Stimulated activated CD4-positive, alpha-beta T cell treated with anti-CD3 and anti-CD28 coated beads, Interleukin-15, amount 100 ng/mL, for 1 hour (primary cell): ENCODE measurements at places on chromosomes 2 and 18.

DNA sequence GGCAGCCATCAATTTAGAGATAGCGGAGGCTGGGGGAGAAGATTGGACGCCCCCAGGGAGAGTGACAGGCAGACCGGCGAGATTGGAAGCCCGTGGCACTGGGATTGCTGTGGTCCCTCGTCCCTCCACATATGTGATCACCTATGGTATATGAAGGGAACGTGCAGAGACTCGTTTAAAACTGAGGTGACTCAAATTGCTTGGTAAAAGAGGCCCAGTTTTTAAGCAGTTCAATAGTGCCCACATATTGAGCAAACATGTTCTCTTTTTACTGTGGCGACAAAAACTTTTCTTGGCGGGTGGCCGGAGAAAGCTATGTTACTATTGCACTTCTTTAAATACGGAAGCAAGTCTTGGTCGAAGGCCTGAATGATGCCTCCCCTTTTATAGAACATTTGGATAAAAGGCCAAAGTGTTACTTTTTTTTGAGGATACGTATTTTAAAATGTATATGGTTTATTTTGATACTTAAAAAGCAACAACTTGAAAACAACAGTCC lies 9.1 kb downstream of the B3GNT2 start:
- DNase-seq, result no peak

DNA sequence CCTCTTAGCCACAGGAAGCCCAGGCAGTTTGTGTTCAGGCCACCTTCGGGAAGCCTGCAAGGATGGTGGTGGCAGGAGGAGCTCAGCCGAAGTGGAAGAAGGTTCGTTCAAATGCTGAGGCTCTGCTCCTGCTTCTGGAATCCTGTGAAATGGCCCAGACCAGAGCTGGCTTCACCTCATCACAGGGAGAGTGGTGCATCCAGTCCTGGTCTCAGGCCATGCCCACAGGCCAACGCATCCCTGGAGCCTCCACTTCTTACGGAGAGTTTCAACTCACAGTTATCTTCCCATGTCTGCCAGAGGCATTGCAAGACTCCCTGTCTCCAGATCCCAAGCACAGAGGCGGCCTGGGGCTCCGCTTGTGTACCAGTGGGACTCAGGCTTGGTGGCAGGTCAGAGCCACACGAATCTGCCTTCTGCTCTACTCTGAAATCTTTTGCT lies 82.3 kb downstream of the NDUFA10 start:
- no peak for DNase-seq

- DNase-seq, result no peak
These were observed 7.0 kb upstream of the SP9 start for GRCh38 chr2:174327841-174328113.

DNA sequence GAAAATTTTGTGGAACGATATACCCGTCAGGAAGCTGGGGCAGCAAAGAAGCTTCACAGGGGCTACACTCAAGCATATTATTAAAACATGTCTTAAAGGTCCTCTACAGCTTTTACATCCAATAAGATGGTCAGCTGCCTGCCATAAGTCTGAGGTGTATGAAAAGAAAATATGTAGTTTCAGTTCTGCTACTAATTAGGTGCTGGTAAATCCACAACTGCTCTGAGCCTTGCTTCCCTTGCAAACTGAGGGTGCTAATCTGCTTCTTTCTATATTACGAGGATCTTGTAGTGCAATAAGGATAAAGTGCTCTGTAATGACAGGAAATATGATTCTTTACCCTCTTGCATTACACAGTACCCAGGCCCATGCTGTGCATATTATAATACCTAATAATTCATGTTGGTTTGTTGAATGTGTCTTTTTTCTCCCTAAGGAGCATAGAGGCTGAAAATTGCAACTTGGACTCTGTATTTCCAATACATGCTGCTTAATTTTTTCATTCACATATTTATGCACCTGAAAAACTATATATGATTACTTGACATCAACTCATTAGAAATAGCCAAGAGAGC lies 14.5 kb upstream of the SLC8A1 start:
- DNase-seq, result no peak

DNA sequence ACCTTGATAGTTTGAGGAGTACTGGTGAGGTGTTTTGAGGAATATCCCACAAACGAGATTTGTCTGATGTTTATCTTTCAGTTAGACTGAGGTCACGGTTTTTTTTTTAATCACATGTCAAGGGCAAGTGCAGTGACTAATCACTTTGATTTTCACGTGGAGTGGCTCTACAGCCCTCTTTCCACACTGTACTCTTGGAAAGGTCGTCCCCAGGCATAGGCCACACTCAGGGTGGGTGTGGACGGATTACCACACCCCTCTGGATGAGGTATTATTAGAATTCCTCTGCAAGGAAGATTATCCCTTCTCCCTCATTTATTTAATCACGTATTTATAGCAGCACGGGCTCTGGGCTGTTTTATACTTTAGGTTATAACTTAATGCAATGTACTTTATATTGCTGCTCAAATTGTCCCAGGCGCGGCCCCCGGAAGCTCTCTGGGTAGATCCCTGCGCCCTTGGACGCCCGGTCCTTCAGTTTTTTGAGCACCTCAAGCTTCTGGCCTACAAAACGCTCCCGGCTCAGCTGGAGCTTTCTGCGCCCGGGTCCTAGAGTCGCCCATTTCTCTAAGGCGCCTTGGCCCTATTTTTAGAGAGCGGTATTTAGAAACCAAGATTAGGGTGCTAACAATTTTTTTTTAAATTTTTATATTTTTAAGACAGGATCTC lies 515 bp upstream of the PLEKHB2 start:
- DNase-seq, result peak; percentile 10

DNA sequence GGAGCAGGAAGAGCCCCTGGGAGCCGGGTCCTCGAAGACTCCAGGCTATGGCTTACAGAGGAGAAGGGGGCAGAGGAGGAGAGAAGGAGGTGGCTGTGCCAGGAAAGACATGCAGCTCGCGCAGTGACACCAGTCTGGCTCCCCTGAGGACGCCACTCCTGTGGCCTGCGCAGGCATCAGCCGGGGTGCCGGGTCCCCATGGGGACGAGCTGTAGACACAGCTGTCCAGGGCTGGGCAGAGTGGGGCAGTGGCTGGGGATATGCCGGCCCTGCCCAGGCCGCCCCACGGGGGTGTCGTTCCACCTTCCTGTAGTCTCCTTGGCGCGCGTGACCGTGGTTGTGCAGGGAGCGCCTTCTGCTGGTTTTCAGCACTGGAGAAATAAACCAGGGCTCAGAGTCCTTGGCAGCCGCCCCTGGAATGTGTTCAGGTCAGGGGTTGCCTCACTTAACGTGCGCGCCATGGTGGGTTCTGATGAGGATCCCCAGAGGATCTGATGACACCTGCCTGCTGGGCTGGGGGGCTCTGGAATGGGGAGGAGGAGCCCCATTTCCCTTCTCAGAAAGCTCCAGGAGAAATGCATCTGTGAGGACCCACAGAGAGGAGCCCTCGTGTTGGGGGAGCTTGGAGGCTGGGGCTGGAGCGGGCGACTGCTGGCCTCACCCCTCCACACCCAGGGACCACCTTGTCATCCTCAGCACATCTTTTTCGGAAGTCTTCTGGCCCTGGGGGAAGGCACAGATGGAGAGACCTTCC lies 26.7 kb downstream of the RAMP1 start:
- DNase-seq, result no peak

DNA sequence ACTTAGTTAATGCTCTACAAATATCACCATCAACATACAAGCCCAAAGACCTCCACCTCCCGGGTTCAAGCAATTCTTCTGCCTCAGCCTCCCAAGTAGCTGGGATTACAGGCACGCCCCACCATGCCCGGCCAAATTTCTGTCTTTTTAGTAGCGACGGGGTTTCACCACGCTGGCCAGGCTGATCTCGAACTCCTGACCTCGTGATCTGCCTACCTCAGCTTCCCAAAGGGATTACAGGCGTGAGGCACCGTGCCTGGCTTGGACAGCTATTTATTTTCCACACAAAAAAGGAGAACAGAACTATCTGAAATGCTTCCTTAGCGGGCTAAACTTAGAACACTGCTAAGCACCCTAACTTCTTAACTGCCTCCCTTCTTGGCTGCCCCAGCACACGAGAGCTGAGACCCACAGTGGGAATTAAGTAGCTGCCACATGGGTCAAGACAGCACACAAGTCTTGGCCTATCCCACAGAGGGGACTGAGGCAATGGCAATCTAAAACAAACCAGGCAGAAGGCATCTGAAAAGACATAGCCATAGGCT lies 24.8 kb downstream of the CYTIP start:
- DNase-seq, result no peak

GRCh38 chr2:74219846-74220486 lies 21.6 kb downstream of the MTHFD2 start:
- no peak for DNase-seq

- DNase-seq, result no peak
These were observed 130.1 kb upstream of the DAPL1 start for GRCh38 chr2:158664987-158665386.

DNA sequence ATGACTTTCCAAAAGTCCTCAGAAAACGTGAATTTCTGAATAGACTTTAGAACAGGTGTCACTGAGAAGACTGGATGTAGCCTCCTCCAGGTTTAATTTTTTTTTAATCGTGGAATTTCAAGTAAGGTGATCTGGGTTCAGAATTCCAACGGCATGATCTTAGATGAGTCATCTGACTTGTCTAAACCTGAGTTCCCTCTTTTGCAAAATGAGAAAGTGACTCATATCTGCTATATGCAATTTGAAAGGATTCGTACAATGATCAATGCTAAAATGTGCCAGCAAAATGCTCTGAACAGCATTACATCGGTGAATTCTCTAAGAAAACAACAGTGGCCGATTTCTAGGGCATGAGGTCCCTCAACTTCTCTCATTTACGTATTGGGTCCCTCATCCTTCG lies 69.1 kb upstream of the ZNF516 start:
- DNase-seq, result no peak
